Stimulated activated CD4-positive, alpha-beta T cell treated with anti-CD3 and anti-CD28 coated beads, Interleukin-15, amount 100 ng/mL, for 24 hours (primary cell): ENCODE measurements at places on chromosomes 11 and 22.
A peak's percentile ranks its signal among the peaks of the same experiment; 100 is the strongest.

GRCh38 chr22:44464000-44464399, 34.0 kb downstream of the RTL6 start:
- DNase-seq, result no peak

GRCh38 chr11:104333977-104334376, 170.0 kb upstream of the PDGFD start:
- peak; percentile 14 for DNase-seq

DNA sequence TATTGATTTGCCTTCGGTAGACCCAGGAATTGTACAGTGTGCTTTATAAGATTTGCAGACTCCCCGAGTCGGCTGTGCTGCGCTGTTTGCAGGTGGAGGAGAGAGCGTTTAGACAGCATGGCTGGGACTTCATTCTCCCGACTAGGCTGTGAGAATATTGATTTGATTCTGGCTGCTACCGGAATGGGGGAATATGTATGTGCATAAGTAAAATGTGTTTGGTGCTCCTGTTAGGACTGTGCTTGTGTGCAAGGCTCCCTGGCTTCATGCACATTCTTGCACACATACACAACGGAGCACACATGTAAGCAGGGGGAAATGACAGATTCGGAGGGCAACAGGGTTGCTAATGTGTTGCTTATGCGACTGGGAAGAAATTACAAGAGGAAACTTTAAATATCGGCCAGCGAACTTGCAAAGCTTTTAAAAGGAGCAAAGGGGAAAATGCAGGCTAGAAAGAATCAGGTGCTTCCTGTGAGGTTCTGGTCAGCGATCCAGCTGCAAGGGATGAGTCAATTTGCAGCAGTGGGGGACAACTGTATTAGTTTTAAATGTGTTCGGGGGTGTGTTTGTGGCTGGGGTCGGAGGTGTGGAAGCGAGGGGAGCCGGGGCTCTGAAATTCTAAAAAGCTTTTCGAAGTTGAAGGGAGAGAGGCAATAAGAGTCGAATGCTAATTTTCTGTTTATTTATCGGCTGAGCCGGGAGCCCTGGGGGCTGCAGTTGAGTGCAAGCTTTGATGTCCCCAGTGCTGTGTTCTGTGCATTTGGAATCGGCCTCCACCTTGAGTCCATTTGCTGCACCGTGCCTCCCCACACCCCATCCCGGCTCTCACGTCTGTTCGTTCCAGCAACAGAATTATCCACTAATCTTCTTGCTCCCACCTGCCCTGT, 731 bp downstream of the NTM start:
- DNase-seq, result no peak

DNA sequence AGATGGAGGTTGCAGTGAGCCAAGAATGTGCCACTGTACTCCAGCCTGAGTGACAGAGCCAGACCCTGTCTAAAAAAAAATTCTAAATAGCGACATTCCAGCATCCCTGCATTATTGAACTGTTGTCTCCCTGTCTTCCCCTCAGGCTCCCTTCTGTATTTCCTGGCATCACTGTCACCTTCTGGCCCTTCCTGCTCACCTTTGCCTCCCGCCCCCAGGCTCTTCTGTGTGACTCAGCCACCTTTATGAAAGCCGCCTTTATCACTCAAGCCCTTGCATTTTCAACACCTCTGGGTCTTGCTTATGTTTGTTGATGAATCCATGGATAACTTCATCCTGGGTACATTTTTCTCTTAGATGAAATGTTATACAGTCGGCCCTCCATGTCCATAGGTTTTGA, 21.1 kb downstream of the UBASH3B start:
- peak; percentile 41 for DNase-seq

GRCh38 chr11:21446939-21447590, 745.8 kb upstream of the ANO5 start:
- DNase-seq, result no peak

DNA sequence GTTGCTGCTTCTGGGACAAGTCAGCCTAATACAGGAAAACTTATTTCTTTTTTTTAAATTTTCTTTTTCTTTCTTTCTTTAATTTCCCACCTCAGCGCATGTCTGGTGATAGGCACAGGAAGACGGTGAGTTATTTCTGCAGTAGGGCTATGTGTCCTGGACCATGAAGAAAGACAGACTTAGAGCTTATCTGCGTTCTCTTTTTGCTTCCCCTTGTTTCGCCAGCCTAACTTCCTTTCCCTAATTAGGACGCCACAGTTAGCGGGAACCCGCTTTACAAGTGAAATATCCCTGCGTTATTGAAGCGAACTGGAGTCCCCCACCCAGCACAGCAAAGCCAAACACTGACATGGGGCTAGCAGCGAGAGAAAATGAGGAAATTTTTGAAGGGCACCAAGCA, 8.6 kb downstream of the OR6M1 start:
- no peak for DNase-seq
